ENCODE measurements at places on chromosomes 3 and 15. TPM values are rescaled to one million over a fixed set of nuclear protein-coding genes. Genes with fewer than 3 reads are reported as not detected.
A peak's percentile ranks its signal among the peaks of the same experiment; 100 is the strongest.

DNA sequence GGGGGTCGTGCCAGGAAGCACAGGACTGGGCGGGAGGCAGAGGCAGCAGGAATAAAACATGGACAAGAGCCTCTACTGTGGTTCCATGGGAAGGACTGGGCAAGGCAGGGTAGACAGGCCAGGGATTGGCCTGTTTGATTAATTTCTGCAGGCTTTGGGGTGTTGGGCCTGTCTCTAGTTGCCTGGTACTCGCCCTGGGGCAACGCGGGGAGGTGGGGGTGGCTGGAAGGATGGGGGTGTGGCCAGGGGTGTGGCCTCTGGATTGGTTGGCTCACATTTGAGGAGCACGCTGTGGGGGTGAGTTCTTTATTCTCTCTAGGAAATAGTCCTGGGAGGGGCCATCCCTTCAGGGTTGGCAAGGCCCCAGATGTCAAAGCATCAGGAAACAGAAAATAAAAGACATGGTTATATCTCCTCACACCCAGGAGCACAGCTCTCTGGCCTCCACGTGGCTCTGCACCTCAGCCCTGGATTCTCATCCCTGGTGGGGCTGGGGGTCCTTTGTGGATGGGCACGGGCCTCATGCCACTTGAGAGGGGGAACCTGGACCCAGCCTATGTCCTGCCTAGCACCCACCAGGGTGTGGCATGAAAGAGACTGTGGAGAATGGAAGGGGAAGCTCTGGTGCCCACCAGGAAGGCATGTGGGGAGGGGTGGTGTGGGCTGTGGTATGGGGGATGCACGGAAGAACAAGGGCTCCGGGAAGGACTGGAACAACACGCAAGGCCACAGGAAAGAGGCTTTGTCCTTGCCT is 223.0 kb upstream of the LYSMD4 start:
- DNase-seq = no peak
- no peaks in the 10 kb centered on the region for H3K36me3 ChIP-seq
- peaks cover 7% of the 10 kb centered on the region for H3K4me1 ChIP-seq
- peaks cover 9% of the 10 kb centered on the region for H3K27me3 ChIP-seq
- H3K27ac ChIP-seq = no peak overlapping the region

Gene ARL6
- total RNA-seq = 6.1 TPM

DNA sequence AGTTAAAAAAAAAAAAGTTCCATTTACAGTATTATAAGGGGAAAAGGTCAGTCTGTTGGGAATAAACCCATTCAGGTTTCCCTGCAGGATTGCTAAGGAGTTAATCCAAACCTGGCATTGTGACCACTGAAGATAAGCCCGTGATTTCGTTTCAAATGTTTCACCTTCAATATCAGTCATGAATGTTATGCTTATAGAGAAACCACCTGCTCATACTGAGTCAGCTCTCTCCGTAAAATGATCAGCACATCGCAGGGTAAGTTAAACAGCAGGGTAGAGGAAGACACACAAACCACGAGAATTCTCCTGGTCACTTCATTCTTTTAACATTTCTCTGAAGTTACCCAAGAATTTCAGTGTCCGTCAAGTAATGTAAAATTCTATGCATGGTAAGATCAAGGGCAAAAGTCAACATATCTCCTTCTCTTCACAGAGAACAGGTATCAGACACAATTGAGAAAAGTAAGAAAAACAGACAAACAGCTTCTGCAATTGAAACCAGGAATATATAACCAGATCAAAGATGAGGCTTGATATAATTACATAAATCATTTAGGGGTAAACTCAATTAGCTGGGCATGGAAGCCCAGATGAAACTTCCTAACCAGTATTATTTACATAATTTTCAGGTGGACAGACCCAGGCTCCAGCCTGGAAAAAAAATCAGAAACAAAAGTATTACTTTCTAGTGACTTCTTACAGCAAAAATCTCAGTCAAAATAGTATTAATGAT is 67.6 kb upstream of the ARHGEF3 start:
- H3K27me3 ChIP-seq = no peaks in the 10 kb centered on the region
- no peak for DNase-seq
- H3K4me1 ChIP-seq = peaks cover 42% of the 10 kb centered on the region
- H3K27ac ChIP-seq = peak overlapping the region; percentile 87

- no peaks in the 10 kb centered on the region for H3K4me1 ChIP-seq
- no peak for DNase-seq
- H3K27ac ChIP-seq = no peak overlapping the region
- no peaks in the 10 kb centered on the region for H3K27me3 ChIP-seq
- H3K4me3 ChIP-seq = no peak overlapping the region
Measured at GRCh38 chr3:77081240-77081661, 41.4 kb downstream of the ROBO2 start.

Gene ZNF619
- total RNA-seq = 8.4 TPM

- H3K27ac ChIP-seq = no peak overlapping the region
- DNase-seq = no peak
- H3K36me3 ChIP-seq = no peaks in the 10 kb centered on the region
- peaks cover 2% of the 10 kb centered on the region for H3K4me1 ChIP-seq
- no peak overlapping the region for H3K4me3 ChIP-seq
Measured at GRCh38 chr15:95325763-95326404, 1004.6 kb upstream of the NR2F2 start.

DNA sequence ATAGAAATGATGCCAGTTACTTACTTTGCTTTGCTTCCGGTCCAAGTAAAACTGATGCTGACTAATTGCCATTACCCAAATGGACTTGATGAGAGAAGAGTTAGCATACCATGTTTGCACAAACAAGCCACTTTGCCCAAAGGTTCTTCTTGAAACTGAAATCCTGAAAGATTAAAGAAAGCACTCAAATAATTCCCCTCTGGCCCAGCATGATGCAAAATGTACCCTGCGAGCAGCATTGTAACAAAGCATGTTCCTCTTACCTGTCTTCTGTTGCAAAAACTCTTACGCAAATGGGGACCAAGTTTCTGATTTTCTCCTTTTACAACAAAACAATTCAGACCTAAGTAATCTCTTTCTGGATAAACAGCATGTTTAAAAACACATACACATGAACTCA is 74.5 kb upstream of the LMOD3 start:
- DNase-seq = no peak
- H3K4me3 ChIP-seq = peak overlapping the region; percentile 90
- peaks cover 45% of the 10 kb centered on the region for H3K4me1 ChIP-seq

Gene STX19
- total RNA-seq = not detected

Gene ERICH6
- not detected for total RNA-seq

Gene CCDC54
- not detected for total RNA-seq

- H3K4me3 ChIP-seq = no peak overlapping the region
- no peak for DNase-seq
- no peaks in the 10 kb centered on the region for H3K4me1 ChIP-seq
- no peak overlapping the region for H3K27ac ChIP-seq
Measured at GRCh38 chr15:100887211-100887913, 7.7 kb downstream of the ALDH1A3 start.

DNA sequence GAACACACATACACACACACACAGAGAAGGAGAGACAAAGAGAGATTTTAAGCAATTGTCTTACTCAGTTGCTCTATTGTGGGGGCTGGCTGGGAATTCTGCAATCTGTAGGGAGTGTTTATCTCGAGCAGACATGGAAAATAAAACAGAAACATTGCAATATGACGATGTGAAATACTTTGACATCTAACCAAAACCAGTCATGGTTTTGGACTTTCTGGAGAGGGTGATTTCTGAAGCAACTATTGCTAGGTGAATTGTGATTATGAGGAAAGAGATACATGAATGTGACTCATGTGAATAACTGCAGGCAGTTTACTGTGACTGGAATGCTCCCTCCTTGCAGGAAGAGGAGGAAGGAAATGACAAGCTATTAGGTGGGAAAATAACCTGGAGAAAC is 12.3 kb upstream of the PHLDB2 start:
- peaks cover 3% of the 10 kb centered on the region for H3K4me1 ChIP-seq
- peaks cover 16% of the 10 kb centered on the region for H3K27me3 ChIP-seq
- no peak overlapping the region for H3K27ac ChIP-seq
- no peak overlapping the region for H3K4me3 ChIP-seq
- DNase-seq = no peak
- H3K36me3 ChIP-seq = no peaks in the 10 kb centered on the region

Gene TICRR
- 21.0 TPM for total RNA-seq

- no peak overlapping the region for H3K4me3 ChIP-seq
- H3K27ac ChIP-seq = no peak overlapping the region
- peaks cover 4% of the 10 kb centered on the region for H3K4me1 ChIP-seq
- no peak for DNase-seq
Measured at GRCh38 chr3:33664195-33664594, 53.9 kb downstream of the CLASP2 start.

Gene GPR149
- total RNA-seq = not detected

DNA sequence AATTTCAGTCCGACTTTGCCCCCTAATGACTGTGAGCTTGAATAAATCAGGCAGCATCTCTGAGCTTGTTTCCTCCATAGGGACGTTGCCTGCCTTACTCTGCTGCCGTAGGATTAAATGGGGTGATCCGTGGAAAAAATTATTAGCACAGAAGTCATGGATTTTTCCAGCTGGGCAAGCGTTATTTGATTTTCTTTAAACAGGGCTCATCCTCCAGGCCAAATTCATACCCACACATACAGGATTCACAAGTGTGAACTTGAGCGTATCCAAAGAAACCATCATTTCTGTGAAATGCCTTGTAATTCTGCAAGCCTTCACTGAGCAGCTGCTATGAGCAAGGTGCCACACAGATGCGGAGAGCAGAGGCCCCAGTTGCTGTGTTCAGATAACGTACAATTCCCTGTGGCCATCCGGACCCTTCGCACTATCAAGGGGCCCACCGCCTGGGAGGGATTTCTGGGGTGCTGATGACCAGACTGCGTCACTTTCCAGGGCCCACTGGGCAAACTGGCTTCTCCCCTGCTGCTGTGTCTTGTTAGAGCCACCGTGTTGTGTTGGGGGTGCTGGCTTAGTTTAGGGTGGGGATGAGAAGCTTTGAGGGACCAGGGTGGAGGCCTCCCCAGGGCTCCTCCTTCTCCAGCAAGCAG is 61.4 kb downstream of the MGLL start:
- no peak for DNase-seq
- H3K27ac ChIP-seq = no peak overlapping the region
- H3K27me3 ChIP-seq = peaks cover 7% of the 10 kb centered on the region
- no peaks in the 10 kb centered on the region for H3K36me3 ChIP-seq
- no peak overlapping the region for H3K4me3 ChIP-seq

Gene TMCO5A
- not detected for total RNA-seq

DNA sequence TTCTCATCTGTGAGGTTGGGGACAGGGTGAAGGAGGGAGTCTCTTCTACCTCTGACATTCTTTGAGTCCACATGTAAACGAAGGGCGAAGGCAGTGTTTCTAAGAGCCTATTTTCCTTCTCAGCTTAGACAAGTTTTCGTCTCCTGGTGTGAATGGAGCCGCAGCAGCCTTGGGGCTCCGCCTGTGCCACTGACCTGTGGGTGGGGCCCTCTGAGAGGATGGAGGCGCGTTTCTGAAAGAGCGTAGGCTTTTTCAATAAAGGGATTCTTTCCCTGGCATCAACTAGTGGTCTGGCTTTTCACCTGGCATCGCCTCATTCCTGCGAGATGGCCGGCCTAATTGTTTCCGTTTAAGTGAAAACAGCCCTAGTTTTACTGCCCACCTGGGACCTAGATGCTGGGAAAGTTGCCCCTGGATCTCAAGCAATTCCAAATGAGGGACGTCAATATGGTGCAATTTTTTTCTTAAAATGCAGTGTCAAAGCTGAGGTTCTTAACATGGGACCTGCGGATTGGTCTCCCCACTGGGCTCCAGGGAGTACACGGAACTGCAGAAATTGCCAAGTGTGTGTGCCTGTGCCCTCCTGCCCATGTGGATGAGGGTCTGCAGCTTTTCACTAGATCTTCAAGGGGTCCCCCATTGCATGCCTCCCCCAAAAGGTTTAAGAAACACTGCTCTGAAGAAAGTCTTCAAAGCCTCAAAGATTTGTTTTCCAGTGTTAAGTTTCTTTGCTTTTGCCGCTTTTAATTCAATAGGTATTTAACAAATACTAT is 958 bp downstream of the GLDN start:
- peaks cover 38% of the 10 kb centered on the region for H3K27me3 ChIP-seq
- no peak for DNase-seq
- no peaks in the 10 kb centered on the region for H3K4me1 ChIP-seq
- no peak overlapping the region for H3K4me3 ChIP-seq

- H3K4me3 ChIP-seq = no peak overlapping the region
- no peak overlapping the region for H3K27ac ChIP-seq
- no peaks in the 10 kb centered on the region for H3K36me3 ChIP-seq
Measured at GRCh38 chr3:37729119-37729518, 132.6 kb upstream of the CTDSPL start.

DNA sequence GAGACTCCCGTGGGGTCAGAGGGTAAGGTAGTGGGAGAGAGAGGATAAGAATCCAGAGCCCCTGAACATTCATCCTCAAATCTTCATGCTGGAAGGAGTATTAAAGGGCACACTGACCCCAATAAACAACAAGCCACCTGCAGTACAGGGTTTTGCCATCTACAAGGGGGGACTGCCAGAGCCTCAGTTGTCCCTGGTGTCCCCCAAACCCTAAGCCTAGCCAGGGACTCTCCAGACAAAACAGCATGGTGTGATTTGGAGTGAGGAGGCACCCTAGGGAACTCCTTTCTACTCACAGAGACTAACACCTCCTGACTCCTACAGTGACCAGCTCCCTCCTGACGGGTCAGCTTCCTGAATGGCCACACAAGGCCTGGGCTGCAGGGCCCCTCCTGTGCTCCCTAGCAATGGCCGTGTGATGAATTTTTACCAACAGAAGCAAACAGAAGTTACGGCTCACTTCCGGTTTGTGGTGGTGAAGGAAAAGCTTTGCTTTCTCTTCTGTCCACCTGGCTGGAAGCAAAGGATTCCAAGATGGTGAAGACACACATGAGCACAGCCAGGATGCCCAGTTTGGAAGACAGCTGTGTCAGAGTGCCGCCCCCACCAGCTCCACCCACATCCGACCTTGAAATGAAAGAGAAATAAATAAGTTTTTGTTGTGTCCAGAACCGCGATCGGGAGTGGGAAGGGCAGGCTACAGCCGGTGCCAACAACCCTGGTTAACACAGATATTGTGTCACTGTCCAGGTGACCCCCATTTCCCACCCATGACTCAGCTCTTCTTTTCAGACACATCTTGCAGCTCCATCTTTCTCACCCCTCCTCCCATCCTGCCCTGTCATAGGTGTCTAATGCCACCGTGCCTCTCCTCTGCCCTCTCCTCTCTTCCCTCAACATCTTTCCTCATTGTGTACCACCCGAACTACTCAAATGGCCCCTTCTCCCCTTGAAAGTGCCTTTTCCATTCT is 69.6 kb upstream of the ATP13A3 start:
- peaks cover 6% of the 10 kb centered on the region for H3K27me3 ChIP-seq
- peak overlapping the region; percentile 49 for H3K4me3 ChIP-seq
- H3K4me1 ChIP-seq = peaks cover 8% of the 10 kb centered on the region

Measured in activated CD4-positive, alpha-beta T cell treated with anti-CD3 and anti-CD28 coated beads, Interleukin-2, amount 10 ng/mL, durations not matched to agents 24 days and 14 days (primary cell).